T-helper 1 cell (primary cell): ENCODE measurements at places on chromosomes 2 and 18.

DNA sequence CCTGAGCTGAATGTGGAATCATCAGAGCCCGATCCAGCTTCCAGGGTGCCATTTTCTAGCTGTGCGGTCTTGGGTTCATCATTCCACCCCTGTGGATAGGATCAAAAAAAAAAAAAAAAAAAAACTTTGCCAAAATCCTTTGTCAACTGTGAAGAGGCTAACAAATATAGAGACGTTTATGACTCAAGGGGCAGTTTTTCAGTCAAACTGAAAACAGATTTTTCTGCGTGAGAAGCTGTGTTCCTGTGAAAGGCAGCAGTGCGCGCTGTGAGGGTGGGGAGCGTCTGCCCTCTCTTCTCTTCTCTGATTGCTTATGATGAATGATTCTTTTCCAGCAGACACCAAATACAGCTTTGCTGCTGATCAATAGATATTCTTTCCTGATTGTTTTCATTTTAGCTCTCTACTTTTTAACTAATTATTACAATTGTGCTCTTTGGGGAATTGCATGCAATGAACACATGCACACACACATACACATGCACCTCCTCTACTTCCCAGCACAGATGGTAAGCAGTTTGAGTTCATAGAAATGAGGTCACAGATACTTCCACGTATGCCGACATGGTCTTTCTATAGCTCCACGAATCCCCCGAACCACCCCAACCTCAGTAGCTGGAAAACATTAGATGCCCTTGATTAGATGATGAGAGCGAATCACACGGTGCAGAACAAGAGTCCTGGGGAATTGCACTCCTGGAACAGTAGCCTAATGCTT, 175.4 kb downstream of the NRP2 start:
- no peak for DNase-seq

GRCh38 chr2:182887753-182888415, 21.4 kb upstream of the FRZB start:
- no peak for DNase-seq

DNA sequence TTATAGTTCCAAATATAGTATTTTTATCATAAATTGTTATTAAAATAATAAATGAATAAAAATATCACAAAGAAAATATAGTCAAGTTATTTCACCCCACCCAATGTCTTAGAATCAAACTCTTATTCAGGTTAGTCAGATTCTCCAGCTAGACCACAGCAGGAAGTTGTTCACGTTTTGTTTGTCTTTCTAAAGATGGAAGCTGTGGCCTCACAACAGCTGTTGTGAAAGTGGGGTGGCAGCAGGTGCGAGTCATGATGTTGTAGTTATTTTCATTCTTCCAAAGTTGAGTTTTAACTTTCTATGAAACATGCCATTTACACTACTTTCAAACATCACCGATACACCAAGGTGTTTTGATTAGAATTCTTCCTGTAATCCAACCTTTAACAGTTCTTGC, 272.9 kb downstream of the SLC8A1 start:
- DNase-seq, result no peak

DNA sequence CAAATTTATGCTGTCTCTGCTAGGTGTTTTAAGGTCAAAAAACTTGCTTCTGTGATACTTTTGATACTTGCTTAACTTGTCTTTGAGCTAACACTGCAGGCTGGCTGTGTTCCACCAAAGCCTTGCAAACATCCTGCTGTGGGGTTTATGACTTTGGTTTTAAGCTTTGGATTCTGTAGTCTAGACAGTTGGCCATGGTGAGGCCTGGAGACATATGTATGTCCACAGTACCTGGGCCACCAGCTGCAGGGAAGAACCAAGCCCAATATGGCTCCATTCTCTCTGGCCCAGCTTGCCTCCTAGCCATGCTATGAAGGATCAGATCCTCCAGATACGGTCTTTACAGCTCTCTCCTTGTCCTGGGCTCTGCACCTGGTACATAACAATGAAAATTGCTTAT, 113.9 kb downstream of the INO80D start:
- no peak for DNase-seq

GRCh38 chr18:13471971-13472628, 253.5 kb downstream of the LDLRAD4 start:
- DNase-seq, result no peak

DNA sequence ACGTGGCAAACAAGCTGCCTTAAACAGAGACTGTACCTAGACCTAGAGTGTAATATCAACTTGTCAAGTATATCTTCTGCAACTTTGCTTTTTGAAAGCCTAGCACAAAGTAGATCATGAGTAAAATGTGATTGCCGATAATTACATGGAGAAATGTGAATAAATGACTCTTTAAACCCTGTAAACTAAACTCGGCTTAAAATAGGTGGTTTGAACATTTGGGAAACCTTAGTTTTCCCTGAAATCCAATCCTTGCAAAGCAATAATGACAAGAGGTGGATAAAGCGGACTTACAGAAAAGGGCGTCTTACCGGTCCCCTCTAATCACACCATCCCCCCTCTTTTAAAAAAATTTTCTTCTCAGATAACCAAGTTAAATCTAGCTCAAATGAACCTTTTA, 549 bp upstream of the PSMD14 start:
- no peak for DNase-seq

- DNase-seq, result no peak
Observed at GRCh38 chr2:99027856-99028255, 91.8 kb upstream of the CRACDL start.

- no peak for DNase-seq
Observed at GRCh38 chr2:58387701-58388100, 146.6 kb upstream of the FANCL start.

GRCh38 chr2:144801766-144802165, 281.8 kb upstream of the ZEB2 start:
- no peak for DNase-seq

- no peak for DNase-seq
Observed at GRCh38 chr2:190121971-190122370, 59.4 kb upstream of the MSTN start.

DNA sequence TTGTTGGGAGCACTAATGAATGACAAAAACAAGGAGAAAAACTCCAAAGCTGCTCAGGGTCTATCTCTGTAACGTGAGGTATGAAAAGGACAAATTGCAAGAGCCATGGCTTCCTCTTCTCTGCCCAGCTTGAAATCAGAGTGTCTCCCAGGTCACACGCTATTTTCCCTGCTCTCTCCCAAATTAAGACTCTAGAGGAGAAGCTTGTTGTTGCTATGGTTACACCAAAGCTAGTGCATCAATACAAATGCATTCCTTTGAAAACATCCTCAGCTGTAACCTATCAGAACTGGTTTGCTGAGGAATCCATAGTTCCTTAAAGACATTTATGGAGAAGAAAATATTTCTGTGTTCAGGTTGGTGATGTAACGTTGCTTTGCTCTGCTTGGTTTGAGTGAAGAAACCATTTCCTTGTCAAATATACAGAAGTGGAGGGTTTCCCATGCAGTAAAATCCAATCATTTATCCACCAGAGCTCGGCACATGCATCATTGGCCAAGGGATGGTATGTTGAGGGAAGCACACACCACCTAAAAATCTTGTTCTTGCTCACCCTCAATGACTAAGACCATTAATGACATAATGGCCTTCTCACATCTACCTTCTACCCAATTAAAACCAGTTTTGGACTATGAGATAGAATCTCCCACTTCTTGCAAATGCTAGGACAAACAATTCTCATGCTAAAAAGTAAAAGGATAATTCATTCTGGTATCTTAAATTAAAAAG, 2135.6 kb upstream of the CELF4 start:
- no peak for DNase-seq

DNA sequence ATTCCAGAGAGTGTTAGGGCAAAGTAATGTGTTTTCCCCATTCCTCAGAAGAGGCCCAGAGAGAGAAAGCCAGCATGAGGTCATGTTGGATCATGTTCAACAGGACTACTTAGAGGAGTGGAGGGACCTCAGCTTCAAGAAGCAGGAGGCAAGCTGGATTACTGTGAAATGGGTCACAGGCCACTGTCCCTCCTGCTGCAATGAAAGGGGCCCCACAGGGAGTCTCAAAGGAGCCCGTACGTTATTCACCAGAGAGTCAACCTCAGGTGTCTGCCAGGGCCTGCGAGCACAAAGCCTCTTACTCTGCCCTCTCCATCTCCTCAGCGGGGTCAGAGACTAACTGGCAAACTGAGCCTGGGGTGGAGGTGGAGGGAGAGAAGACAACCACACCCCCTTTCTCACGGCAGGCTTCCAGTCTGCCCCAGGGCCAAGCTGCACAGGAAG, 27.2 kb upstream of the ACYP2 start:
- DNase-seq, result no peak

DNA sequence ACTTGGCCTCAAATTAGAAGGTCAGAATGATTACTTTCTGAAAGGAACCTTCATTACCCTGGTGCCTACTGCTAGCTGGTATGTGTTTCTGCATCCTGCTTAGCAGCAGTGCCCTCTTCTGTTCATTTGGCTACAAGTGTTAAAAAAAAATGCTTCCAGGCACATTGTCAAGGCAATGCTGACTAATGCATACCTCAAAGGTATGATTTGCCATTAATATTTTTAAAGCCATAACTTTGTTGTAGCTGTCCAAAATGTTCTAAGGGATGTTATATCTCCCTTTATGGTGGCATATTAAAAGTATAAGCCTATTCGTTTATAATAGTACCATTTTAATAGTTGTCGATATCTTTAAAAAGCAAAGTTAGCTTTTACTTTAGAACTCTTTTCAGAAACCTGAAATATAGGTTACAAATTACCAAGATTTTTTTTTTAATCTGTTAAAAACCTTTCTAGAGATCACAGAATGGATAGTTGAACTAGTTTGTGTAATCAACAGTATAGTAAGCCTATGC, 52.0 kb upstream of the FAM171B start:
- DNase-seq, result peak; percentile 57

- no peak for DNase-seq
Observed at GRCh38 chr2:190879474-190880377, 895 bp upstream of the GLS start.

- no peak for DNase-seq
Observed at GRCh38 chr2:37189452-37190153, 1.1 kb upstream of the SULT6B1 start.

GRCh38 chr2:86464652-86465051, 23.5 kb downstream of the KDM3A start:
- DNase-seq, result peak; percentile 39

DNA sequence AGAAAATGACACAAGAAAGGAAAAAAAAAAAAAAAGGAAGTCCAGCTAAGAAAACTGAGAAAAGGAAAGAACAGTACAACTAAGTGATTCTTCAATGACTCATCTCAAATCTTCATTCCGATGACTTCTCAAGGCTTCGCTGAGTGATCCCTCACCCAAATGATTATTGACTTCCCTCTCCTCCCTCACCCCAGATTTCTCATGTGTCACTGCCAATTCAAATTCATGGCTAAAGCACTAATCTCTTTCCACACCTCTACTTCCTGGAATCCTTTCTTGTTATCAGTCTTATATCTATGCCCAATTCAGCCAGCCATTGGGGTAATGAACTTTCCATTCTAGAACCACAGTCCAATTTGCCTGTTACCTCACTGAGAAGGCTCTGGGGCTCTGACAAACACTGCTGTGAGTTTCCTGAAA, 7.2 kb upstream of the ABCB11 start:
- DNase-seq, result no peak

DNA sequence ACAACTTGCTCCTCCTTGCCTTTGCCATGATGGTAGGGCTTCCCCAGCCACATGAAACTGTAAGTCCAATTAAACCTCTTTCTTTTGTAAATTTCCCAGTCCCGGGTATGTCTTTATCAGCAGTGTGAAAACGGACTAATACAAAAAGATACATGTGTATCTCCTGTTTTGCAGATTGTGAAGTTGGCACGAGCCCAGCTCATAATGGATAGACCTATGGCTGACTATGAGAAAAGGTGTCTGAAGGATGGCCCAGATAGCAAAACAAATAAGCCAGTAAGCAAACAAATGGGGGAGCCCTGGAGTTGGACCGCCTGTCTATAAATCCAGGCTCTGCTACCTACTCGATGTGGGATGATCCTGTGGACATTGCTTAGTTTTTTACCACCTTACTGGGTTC, 15.5 kb upstream of the PRKCE start:
- no peak for DNase-seq

GRCh38 chr2:173997753-173998152, 32.6 kb upstream of the SP3 start:
- DNase-seq, result no peak

DNA sequence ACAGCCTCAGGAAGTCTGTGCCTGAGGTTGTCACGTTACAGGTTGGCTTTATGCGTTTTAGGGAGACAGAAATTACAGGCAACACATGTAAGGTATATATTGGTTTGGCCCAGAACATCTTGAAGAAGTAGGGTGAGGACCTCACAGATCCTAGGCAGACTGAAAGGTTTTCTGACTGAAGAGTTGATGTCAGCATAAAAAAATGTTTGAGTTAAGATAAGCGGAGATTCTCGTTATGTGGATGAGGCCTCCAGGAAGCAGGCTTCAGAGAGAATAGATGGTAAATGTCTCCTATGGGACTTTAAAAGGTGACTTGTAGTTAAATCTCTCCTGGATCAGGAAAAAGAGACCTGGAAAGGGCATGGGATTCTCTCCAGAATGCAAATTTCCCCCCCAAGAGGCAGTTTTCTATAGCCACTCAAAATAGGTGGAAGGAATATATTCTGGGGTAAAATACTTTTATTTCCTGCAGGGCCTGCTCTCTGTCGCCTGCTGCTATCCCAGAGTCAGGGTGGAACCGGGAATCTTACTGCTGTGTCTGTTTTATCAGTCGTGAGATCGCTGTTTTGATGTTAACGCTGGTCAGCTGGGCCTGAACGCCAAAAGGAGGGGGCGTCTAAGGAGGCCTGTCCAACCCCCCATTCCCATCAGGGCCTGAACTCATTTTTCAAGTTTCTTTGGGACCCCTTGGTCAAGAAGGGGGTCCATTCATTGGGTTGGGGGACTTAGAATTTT, 171.1 kb downstream of the HDAC4 start:
- no peak for DNase-seq

DNA sequence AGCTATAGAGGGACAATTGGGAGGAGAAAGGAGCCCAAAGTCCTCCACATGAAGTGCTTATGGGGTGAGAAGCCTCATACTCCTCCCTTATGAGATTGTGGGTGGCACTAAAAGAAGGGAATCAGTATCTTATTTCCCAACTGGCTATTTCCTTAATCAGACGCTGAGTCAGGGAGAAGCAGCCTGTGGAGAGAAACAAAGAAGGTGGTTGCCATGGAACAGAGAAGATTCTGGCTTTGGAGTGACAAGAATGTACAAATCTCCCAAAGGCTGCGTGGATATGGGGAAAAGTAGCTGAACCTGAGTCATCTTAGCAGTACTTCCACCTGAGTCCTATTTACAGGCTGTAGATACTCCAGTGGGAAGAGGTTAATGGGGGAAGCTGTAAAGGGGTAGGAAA, 115.8 kb upstream of the CWC22 start:
- DNase-seq, result no peak

- DNase-seq, result no peak
Observed at GRCh38 chr2:235925250-235925919, 242.8 kb downstream of the GBX2 start.

DNA sequence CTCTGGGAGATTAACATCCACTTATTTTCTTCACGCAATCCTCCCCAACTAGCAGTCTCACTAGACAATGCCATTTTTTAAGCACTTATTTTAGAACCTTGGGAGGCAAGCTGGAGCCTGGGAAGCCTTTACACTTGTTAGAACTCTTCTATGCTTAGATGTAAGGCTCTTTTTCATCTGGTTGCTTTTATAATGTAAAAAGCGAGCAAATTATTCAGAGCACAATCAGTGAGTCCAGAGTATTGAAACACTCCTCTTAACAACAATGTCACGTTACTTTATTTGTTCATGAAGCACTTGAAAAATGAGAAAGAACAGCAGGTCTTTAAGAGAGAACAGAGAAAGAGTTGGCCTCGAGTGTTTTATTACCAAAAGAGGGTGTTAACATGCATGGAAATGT, 84.1 kb upstream of the SLC8A1 start:
- DNase-seq, result no peak

- no peak for DNase-seq
Observed at GRCh38 chr2:191593622-191594385, 84.1 kb upstream of the NABP1 start.
